ENCODE measurements at places on chromosomes 7 and 10.

- no peak for DNase-seq
Observed at GRCh38 chr7:158774952-158775351, 54.4 kb downstream of the ESYT2 start.

- DNase-seq = peak; percentile 100
Observed at GRCh38 chr7:134778941-134779740, at the start of gene CALD1. TSS of gene CALD1 (plus strand) at chr7:134779634. CDS start at chr7:134867734, 88,100 bp downstream.

DNA sequence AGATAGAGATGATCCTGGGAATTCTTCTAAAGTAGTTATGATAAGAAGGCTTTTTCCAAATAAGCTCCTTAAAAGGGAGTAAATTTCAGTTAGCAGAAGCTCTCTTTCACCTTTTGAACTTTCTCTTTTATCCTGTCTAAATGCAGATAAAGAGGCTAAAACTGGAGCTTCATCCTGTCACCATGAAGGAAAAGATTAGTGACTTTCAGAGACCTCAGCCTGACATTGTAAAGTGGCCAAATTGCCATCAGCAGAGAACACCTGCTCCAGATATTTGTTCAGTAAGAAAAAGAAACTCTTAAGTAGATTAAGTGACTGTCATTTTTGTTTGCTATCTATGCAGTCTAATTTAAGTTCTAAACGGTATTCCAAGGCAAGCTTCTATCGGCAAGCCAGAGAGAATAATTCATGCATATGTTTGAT lies 18.3 kb downstream of the VWDE start:
- no peak for DNase-seq

DNA sequence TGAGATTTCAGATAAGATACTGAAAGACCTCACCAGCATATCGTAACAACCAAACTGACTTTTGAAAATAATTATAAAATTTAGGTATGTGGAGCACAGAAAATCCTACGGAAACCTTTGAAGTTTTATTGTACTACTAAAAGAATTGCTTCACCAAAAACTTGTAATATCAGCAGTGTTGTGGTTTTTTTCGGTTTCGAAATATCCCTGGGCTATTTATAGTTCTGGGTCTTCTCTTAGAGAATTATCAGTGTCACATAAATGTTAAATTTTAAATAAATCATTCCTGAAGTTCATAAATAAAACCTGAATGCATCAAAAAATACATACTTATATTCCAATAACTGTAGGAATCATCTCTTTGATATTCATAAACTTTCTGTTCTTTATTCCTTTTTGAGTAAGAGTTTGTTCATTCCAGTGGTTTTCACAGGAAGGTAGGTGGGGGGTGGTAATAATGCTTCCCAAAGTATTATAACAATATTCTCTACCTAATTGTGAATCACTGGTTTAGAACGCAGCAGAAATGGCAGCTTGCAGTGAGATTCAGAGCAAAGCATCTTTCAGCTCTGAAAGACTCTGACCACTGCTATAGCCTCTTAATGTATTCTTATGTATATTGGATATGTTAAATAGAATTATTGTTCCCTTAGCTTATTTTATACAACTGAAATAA lies 60.2 kb downstream of the ZNF277 start:
- peak; percentile 56 for DNase-seq

- no peak for DNase-seq
Observed at GRCh38 chr10:129854796-129855705, 109.0 kb downstream of the EBF3 start.

GRCh38 chr7:95304990-95305389 lies 19.3 kb downstream of the PON1 start:
- DNase-seq = no peak

DNA sequence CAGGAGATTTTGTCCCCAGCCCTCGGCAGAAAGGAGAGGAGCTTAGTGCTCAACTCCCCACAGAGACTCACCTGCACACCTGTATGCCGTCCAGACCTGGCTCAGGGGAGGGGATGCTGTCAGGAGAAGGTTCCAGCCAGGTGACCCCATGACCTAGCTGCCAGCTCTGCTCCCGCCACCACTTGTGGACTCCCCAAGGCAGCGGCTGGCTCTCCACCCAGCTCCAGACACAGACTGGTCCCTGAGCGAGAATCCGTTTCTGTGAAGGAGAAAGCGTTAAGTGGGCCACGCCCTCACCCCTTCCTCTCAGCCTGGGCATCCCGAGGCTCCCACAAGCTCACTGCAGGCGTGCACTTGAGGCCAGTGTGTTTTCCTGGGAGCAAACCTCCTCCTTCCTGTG lies 76.4 kb downstream of the RGS10 start:
- DNase-seq = no peak

DNA sequence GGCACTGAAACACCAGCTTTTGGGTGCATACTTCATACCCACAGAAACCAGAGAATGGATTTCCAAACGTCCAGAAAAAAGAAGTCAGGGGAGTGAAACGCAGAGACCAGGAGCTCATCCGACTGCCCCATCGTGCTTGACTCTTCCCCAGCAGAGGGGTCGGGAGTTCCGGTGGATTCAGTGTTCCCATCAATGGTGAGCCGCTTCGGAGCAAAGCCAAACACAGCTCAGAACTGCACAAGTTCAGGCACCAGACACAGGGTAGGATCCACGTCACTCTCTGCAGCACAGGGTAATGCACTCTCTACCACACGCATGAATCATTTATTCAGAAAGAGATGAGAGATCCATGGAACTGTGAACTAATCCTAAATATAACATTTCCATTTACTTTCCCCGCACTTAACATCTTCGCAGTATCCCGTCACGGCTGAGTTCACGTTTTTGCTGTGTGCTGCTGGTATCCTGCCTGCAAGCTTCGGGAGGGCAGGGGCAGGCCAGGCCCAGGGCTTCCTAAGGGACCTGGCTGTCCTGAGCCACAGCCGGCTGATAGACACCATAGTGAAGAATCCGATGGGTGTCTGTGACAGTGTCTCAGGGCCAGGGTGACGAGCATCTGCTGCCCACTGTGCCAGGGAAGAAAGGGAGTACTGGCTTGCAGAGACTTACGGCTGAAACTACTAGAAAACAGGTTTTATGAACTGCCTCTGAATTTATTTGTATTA lies 545.3 kb downstream of the PTPRN2 start:
- DNase-seq = no peak

DNA sequence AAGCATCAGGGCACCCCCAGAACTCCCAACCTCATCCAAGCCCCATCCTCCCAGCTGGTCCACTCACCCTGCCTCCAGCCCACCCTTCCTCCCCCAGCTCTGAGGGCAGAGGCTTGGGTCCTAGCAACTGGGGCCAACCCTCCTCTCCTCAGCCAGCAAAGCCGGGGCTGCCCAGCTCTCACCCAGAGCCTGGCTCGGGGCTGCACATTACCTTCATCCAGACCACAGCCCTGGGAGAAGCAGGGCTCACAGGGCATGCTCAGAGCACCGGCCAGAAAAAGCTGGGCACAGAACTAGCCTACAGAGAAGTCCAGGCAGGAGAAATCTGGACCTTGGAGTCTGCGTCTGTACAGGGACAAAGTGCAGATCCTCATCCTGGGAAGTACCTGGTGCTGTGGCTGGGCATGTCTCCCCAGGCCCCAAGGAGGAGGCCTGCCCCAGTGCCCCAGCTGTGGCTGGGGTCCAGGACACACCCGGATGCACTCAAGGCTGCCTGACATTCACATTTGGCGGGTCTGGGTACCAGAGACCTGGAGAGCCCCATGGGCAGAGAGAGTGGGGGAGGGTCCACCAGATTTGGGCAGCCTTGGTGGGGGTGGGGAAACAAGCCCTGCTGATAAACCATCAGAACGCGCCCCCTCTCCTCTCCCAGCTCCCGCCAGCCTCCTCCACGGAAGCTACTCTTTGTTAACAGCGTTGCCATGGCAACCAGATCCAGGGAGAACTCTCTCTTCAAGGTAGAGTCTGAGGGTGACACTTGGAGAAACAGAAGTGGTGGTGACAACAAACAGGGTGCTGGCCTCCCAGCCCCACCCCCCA lies 5.1 kb downstream of the RASGEF1A start:
- no peak for DNase-seq

GRCh38 chr10:89677341-89677740 lies 24.0 kb upstream of the KIF20B start:
- DNase-seq = no peak

- no peak for DNase-seq
Observed at GRCh38 chr7:55970978-55971377, 6.6 kb downstream of the NIPSNAP2 start.

- DNase-seq = no peak
Observed at GRCh38 chr7:36400036-36400435, 10.4 kb downstream of the ANLN start.

DNA sequence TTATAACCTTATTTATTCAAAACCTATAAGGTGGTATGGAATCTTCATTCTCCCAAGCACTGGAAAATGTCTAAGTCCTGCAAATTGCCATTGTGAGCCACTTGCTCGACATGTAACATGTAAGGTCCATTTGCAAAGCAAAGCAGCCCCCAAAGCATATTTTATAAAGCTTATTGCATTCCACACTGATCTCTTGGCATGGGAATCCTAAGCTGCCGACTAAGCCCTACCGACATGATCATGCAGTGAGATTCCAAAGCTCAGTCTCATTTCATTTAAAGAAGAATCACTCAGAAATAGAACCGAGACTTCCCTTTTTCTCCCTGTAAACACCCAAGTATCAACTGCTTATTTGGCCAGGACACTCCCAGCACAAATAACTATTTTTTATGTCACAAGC lies 333.4 kb upstream of the MYO3A start:
- no peak for DNase-seq

DNA sequence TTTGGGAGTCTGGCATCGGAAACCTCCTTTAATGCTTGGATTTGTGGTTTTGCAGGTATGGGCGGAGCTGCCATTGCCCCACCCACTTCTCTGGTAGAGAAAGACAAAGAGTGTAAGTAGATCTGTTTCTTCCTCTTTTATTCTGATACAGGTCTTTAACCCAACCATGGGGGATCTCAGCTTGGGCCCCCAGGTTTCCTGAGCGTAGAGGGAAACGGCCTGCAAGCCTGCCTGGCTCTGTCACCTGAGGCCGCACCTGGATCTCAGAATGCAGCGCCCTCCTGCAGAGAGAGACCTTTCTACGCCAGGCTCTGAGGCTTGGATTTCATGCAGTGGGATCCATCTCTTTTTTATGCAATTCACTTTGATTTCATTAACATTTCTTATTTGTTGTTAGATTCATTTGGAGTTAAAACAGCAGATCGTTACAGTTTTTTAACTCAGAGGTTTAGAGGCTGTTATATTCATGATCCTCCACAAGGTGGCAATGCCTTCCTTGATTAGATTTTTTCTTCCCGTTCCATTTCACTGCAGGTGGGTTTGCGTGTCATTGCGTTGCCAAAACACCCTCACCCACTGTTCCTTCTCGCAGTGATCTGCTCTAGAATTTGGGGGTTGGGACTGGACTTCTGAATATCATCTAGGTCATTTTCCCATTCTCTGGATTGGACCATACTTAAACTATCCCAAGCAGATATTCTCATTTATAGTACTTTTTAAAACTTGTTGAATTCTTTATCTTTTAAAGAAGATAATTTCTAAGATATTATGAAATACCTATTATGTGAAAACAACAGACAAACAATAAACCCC lies 20.0 kb downstream of the RBM17 start:
- peak; percentile 69 for DNase-seq

Measured in fibroblast of pulmonary artery (primary cell).